ENCODE measurements at places on chromosomes 2 and 18. TPM values are rescaled to one million over a fixed set of nuclear protein-coding genes. Genes with fewer than 3 reads are reported as not detected.

The C2orf66 gene
- 0.60 TPM for total RNA-seq

The CPLX4 gene
- not detected for total RNA-seq

The AFG3L2 gene
- 45.7 TPM for total RNA-seq

The RTP5 gene
- 0.12 TPM for total RNA-seq

The ALKAL2 gene
- total RNA-seq = 0.60 TPM

The CHRNA1 gene
- total RNA-seq = not detected

The KCNE4 gene
- not detected for total RNA-seq

The IL1F10 gene
- total RNA-seq = not detected

The GTF2A1L gene
- total RNA-seq = not detected

The USP14 gene
- total RNA-seq = 80.4 TPM

The RNU2-63P gene
- total RNA-seq = 11.0 TPM

The IL1RN gene
- total RNA-seq = 18.5 TPM

The C18orf54 gene
- total RNA-seq = 10.8 TPM

The CRYBA2 gene
- not detected for total RNA-seq

The CRYGD gene
- not detected for total RNA-seq

The HRH4 gene
- 0.16 TPM for total RNA-seq

The SF3B6 gene
- 110 TPM for total RNA-seq

The CD302 gene
- total RNA-seq = 0.72 TPM

Measured in activated T-cell treated with anti-CD3 and anti-CD28 coated beads, Interleukin-2, amount 50 U/mL, for 72 hours (primary cell).